ENCODE measurements at places on chromosomes 6 and 20.

- no peak for DNase-seq
Observed at GRCh38 chr6:163804991-163805390, 390.5 kb downstream of the QKI start.

DNA sequence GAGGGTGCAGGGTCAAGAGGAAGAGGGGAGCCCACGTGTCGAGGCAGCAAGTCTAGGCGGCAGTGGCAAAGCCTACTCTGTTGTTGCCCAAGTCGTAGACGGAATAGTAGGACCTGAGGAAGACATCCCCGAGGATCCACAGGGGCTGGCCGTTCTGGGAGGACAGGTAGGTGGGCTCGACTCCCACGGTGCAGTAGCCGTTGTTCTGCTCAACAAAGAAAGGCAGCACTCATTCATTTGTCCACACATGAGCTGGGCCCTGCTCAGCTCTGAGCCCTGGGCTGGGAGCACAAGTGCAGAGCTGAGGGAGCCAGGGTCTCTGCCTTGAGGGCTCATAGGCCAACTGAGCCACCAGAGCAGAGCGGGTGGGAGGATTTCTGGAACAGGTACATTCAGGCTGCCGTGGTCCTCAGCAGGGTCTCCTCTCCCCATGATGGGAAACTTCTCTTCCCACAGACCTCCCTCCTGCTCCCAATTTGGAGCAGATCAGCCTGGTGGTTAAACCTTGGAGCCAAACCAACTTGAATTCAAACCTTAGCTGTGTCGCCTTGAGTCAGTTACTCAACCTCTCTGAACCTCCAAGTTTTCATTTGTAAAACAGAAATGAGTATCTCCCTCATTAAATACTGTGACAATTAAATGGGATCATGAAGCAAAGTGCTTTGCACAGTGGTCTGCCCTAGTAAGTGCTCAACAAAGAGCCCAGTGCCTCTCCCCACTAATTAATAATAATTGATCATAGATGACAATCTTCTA is 1.6 kb upstream of the TFEB start:
- no peak for DNase-seq

GRCh38 chr6:122567034-122567433 is 43.2 kb upstream of the PKIB start:
- DNase-seq: no peak

- no peak for DNase-seq
Observed at GRCh38 chr6:163348789-163349680, 65.5 kb upstream of the QKI start.
